ENCODE measurements at places on chromosomes 5 and 9.

DNA sequence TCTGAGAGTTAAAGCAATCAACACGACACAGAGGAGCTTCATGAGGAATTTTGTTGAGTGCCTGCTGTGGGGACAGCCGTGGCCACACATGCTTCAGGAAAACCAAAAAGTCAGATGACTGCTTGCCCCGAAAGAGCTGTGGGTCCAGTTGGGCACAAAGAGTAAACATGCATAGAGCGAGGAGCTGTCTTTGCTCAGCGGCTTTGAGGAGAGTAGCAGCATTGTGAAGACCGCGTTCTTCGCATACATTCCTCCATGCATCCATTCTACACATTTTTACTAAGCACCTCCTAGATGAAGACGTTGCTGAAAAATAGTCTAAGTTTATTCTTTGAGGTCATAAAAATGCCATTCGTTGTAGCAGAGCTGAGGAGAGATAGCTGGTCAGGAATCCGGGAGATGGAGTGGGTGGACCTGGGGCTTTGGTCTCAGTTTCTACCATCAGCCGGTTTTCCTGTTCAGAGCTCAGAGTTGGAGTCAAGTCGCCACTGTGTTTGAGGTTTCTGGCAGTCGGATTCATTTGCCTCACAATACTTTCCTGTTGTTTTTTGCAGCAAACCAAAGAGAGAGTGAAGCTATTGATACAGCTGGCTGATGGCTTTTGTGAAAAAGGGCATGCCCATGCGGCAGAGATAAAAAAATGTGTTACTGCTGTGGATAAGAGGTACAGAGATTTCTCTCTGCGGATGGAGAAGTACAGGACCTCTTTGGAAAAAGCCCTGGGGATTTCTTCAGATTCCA is 194.5 kb upstream of the OTULINL start:
- no peak for DNase-seq

- DNase-seq: peak; percentile 82
Observed at GRCh38 chr9:131733541-131734061, 6.3 kb downstream of the RAPGEF1 start.

- DNase-seq: no peak
Observed at GRCh38 chr9:124454791-124455443, 4.7 kb downstream of the ADGRD2 start.

- peak; percentile 31 for DNase-seq
Observed at GRCh38 chr5:140312791-140313189, 9.9 kb upstream of the PFDN1 start.

DNA sequence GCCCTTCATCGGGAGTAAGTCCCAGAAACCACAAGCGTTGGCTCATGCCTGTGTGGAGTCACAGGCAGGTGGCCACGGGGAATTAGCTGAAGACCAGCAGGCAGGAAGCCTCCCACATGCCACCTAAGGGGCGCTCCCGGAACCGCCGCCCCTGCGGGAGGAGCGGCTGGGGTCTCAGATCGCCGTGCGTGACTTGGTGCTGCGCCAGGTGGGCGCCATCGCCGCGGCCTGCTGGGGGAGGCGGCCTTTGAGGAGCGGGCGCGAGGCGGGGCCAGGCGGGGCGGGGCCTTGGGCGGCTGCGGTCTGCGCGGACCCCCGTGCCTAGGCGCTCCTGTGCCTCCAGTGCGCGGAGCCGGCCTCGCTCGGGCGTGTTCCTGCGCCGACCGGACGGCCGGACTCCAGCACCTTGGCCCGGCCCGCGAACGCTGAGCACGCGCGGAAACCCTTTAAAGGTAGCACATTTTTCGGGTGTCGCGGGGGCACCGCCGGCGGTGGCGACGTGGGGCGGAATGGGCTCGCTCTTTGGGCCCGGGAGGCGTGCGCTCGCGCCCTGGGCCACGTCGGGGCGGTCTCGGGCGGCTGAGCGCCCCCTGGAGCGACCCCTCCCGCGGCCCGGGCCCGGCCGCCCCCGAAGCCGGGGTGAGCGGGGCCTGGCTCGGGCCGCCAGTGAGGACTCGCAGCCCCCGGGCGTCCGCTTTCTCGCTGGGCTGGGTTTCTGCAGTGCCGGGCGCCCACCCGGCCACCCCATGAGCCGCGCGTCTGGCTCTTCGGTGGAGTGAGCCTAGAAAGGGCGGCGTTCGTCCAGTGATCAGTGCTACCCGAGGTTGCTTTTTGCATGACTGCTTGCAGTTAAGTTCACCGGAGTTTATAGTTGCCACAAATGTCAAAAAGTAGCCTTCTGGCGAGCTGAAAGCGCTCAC is 24.5 kb downstream of the LECT2 start:
- DNase-seq: no peak

- no peak for DNase-seq
Observed at GRCh38 chr5:122362361-122362760, 50.3 kb downstream of the SNCAIP start.

- DNase-seq: no peak
Observed at GRCh38 chr5:134003064-134003816, 1.5 kb downstream of the VDAC1 start.

DNA sequence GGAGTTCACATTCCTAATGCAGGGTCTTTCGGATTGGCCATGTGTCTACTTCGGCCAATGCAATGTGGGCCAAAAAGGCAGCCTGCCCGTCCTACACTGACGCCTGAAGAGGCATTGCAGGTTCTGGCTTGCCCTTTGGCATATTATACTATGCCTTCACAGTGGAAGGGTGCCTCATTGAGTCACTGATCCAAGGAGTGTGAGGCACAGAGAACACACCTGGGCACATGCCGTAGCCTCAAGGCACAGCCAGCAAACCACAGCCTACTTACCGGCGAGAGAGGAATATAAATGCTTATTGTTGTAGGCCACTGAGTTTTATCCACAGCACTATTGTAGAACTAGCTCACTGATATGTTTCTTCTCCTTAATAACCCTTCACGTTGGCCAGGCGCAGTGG is 409.6 kb downstream of the GADD45G start:
- DNase-seq: no peak

DNA sequence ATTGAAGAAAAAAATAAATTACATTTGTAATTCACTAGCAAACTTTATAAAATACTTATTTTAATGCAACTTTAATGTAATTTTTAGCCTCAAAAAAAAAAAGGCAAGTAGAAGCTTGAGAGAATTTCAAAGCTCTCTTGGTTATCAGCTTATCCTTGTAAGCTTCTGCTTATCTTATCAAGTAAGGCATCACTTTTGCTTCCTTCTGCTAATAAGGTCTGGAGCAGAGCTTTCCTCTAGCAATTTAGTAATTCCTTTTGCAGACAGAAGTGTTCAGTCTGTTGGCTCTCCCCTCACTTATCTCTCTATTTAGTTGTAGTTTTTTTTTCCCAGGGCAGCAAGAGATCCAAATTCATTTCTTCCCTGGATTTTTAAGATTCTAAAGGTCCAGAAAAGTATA is 525.0 kb downstream of the ISL1 start:
- DNase-seq: no peak

DNA sequence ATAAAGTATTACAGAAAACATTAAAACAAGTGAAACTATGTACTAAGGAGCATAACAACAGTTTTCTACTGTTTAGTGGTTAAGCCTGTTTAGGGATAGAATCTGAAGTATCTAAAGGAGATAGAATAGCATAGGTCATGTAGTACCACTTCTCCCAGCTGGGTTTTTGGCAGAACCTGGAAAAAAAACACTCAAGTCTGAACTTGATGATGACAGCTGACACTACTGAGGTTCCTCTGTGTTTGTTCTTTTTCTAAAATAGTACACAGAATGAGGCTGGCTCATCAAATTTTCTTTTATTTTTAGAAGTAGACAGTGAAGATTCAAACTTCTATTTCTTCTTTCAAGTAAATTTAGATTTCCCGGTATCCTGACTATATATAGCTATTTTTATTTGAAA is 203.8 kb upstream of the ACO1 start:
- no peak for DNase-seq

DNA sequence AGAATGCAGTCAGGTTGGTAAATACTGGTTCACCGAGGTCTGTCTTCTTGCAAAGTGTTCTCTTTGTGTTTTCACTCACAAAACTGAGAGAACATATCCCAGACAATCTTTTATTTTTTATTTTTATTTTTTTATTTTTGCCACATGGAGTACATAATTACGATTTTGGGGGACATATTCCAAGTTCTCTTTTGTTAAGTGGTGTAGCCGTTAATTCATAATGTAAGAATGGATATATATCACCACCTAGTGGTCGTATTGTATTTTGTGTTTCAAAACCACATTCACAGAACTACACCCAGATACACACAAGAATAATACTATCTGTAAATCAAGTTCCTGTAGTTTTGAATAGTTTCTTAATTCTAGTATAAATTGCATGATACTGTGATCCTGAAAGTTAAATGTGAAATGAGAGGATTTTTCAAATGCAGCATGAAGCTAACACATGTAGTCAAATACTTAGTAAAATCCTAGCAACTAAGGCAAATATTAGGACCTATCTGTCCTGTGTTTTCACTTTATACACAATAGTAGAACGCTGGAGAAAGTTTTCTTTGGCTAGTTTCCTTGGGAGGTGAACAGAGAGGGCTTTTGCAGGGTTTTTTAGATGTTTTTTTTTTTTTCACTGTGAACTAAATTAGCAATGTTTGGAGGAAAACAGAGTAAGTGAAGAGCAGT is 92.7 kb downstream of the VCAN start:
- DNase-seq: peak; percentile 49

DNA sequence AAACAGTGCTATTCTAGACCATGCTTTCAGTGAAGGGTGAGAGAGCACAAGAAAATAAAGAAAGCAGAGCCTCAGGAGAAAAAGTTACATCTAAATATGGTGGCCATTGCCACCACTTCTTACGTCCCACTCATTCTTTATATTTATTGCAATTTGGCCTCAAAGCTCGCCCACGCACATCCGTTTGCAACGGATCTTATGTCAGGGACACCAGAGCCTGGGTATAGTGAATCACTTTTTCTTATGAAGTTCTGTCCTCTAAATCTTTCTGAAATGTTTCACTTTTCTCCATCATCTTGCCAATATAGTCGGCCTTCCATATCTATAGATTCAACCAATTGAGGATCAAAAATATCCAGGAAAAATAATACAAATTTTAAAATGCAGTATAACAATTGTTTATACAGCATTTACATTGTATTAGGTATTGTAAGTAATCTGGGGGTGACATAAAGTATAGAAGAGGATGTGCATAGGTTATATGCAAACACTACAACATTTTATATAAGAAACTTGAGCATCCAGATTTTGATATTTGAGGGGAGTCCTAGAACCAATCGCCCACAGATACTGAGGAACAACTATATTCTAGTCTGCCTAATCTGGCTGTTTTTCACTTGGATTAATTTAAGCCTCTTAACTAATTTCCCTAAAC is 35.2 kb downstream of the GOLPH3 start:
- DNase-seq: peak; percentile 93

DNA sequence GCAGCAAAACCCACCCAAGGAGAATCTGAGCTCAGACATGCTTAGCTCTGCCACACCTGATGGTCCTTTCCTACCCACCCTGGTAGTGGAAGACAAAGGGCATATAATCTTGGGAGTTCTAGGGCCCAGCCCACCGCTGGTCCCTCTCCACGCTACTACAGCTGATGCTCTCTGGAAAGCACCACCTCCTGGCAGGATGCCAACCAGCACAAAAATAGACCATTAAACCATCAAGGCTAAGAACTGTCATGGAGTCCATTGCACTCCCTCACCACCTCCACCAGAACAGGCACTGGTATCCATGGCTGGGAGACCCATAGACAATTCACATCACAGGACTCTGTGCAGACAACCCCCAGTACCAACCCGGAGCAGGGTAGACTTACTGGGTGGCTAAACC is 111.0 kb upstream of the IL7R start:
- no peak for DNase-seq

GRCh38 chr9:111983484-111983908 is 86.9 kb downstream of the UGCG start:
- DNase-seq: peak; percentile 59

GRCh38 chr9:93258818-93259489 is 75.0 kb downstream of the WNK2 start:
- no peak for DNase-seq

- no peak for DNase-seq
Observed at GRCh38 chr9:9054354-9054992, 1254.9 kb upstream of the DMAC1 start.

GRCh38 chr9:95726756-95727155 is 148.7 kb upstream of the ERCC6L2 start:
- DNase-seq: peak; percentile 44

DNA sequence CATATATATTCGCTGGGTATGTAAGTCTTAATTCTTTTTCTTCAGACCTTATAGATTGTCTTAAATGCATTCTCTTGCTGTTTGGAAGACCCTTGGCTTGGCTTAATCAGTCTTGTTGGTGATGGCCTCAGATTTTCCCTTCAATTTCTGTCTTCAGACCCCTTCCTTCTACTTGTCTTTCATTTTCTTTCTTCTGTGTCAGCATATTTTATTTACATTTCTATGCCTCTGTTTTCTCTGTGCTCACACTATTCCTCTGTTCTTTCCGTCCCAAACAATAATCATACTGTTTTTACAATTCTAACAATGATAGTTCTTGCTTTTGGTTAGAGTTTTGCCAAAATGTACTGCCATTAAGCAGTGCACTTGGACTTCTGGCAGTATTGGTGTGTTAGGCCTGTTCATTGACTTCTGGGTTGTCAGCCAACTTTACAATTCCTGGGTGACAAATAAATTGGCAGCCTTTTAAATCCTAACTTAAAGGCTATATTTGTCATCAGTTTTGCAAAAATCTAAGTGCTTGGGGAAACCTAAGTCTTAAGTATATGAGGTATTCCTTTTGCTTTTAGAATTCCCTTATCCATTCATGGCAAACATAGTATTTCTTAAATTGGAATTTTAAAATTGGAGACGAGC is 8.0 kb downstream of the SRFBP1 start:
- no peak for DNase-seq

DNA sequence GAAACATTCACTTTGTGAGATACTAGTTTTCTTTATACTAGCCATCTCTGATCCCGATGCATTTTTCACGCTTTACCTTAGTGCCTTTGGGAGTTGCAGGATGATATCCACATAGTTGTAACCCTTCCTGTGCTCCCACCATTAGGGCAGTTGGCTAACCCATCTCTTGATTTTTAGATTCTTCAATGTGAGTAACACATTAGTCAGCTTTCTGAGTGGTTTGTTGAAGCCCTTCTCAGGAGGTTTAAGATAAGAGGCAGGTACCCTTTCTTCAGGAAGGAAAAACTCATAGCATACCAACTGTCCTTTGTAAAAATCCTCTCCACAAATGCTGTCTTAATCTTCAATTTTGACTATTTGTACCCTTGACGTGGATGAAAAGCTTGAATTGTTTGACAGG is 392.3 kb downstream of the DMAC1 start:
- no peak for DNase-seq

DNA sequence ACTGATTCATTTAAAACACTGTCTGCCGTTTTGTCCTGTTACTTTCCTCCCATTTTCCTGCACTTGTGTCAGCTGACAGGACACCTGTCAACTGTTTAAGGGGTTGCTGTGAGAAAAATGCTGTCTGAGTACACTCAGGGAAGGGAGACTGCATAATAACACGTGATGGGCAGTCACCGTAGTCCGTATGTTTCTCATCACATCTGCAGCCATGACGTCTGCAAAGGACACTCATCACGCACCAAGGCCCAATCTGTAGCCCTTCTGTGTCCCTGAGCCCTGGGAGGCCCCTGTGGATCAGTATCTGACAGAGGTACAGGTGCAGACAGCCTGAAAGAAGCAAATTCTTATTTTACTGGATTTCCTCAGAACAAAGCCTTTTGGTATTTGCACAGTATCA is 396.3 kb downstream of the YTHDC2 start:
- no peak for DNase-seq

- no peak for DNase-seq
Observed at GRCh38 chr9:948497-948896, 28.0 kb upstream of the DMRT3 start.

GRCh38 chr9:79799691-79800335 is 228.0 kb downstream of the TLE4 start:
- no peak for DNase-seq

- DNase-seq: peak; percentile 19
Observed at GRCh38 chr5:110727025-110727314, 499 bp upstream of the TMEM232 start.

Measured in inflammatory macrophage treated with lipopolysaccharide for 4 hours (primary cell).